ENCODE measurements at places on chromosomes 3 and 15.

DNA sequence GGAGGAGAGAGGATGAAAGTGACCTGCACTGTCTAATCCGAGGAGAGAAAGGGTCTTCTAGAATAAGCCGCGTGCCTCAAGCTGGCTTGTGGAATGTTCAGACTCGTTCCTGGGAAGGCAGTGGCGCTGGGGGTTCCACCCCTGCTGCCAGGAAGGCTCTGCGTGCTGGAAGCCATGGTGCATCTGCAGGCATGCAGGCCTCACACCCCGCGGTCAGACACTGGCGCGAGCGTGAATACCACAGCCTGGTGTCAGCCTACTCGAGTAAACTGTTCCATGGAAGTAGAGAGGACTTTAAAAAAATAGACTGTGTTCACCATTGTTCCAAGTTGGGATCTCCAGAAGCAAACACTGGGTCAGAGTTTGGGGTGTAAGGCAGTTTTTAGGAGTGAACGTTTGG lies 25.9 kb upstream of the GABRG3 start:
- no peak for DNase-seq

GRCh38 chr3:27596334-27596841 lies 112.2 kb upstream of the SLC4A7 start:
- peak; percentile 29 for DNase-seq

GRCh38 chr3:150484410-150484809 lies 61.9 kb downstream of the SERP1 start:
- DNase-seq: no peak

GRCh38 chr15:86840996-86841395 lies 761.3 kb downstream of the AGBL1 start:
- no peak for DNase-seq

- no peak for DNase-seq
Measured at GRCh38 chr3:17799312-17799711, 56.9 kb upstream of the TBC1D5 start.

DNA sequence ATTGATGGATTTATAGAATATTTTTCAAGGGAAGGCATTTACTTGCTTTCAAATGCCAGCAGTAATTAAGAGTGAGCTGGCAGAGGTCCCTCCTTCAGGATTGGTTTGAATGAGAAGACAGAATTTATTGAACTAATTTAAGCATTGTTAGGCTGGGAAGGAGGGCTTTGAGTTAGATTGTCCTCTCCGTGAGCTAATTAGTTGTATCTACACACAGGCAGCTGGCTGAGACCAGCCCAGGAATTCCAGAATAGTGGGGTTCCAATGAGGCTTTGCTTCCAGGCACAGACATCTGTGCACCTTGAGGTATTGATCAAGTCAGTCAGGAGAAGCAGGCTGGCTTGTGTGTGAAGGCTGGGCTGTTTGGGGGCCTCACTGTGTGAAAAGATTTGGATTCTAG lies 124.0 kb upstream of the WNT5A start:
- DNase-seq: no peak

GRCh38 chr15:71252044-71252739 lies 136.9 kb downstream of the THSD4 start:
- no peak for DNase-seq

DNA sequence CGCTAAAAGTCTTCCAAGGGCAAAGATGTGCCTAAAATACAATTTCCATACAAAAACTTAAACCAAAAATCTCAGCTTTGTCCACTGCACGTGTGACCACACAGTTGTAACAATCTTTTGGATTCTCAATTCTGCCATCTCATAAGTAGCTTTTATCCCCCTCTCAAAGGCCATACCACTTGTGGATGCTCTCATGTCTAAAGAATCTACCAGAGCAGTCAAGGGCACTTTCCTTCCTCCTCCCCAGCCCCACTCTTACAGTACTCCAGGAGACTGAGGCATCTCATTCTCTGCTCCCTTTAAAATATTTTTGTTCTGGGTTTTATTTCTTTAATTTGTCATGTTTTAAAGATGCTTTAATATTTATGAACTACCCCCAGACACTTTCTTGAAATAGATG lies 102.3 kb upstream of the PFN2 start:
- DNase-seq: no peak

GRCh38 chr3:158918451-158918850 lies 116.6 kb downstream of the MFSD1 start:
- DNase-seq: no peak

DNA sequence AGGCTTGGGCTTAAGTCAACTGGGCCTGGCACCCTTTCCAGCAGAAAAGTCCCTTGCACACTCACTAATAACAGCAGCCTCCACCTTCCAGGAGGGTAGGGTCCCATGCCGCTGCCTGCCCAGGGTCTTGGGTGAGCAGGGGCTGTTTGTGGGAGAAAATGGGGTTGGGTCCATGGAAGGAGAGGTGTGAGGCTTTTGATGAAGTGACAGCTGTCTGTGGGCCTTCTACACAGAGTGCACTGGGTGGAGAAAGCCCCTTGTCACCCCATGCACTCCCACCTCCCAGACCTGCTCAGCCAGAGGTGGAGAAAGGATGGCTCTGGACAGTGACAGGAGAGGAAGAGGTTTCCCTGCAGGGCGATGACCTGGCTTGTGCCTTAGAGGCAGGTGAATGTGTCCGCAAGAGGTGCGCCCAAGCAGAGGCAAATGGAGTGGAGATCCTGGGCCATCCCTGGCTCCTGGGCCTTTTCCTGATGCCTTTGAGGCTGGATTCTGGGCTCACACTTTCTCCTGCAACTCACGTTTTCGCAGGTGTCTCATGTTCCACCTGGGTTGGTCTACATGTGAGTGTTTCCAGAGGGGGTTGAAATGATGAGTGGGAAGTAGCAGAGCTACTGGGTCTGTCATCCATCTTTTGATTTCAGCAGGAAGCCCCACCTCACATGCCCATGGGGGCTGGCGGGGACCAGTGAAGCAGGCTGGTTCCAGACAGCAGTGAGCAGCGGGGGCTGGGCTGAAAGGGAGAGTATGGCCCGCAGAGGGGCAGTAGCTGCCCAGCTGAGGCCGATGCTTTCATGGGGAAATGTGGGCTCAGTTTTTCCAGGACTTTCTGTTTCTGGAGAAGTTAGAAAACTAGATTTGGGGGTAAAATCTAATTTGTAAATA lies 85.2 kb upstream of the PRR23E start:
- DNase-seq: no peak

DNA sequence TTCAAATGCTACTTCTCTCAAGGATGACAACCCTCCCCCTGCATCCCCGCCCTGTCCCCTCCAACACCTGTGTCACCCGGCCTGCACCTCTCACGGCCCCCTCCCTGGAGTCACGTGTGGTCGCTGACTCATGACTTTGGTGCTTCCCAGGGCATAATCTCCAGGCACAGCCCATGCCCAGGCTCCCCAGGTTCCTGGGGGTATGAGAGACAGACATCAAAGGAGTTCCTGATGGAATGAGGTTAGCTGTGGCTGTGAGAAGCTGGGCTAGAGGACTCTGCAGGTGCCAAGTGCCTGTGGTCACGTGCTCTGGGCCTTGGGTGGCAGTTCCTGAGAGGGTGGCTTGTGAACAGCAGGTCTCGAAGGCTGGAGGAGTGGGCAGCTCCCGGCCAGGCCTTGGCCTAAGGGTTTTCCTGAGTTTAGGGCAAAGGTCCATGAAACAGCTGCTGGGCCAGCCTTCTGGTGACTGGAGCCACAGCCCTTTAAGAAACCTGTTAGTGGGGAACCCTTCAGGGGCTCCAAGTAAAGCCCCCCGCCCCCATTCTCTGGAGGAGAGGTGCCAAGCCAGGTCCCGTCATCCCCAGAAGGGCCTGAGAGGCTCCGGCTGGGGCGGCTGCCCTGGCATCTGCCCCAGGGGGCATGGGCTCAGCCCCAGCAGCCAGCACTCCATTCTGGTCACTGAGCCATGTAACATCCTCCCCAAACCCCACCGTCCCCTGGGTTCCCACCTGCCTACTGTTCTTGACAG lies 230.0 kb downstream of the XXYLT1 start:
- no peak for DNase-seq

DNA sequence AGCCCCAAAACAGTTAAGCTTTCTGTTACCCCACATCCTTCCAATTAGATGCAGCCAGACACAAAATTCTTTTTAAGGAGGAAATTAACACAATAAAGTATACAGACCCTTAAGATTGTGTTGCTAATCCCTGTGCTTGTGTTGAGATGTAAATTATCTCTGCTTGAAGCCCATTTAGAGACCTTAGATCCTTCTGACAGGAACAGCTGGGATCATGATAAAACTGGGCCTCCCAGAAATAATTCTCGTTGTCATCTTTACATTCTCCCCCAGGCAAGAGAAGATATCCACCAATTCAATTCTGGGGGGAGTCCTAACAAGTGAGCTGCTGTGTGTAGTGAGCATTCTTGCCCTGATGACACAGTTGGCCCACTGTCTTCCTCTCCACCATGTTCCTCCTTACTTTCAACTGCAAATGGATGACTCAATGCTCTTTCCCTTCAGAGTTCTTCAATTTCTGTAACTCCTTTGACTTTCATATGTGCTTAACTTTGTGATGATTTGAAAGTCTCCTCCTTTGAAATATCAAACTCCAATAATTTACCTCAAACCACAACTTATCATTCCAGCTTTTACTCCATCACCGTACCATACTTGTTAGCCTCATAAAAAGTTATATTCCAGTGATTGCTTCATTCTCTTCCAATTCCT lies 186.6 kb downstream of the RAP2B start:
- no peak for DNase-seq

DNA sequence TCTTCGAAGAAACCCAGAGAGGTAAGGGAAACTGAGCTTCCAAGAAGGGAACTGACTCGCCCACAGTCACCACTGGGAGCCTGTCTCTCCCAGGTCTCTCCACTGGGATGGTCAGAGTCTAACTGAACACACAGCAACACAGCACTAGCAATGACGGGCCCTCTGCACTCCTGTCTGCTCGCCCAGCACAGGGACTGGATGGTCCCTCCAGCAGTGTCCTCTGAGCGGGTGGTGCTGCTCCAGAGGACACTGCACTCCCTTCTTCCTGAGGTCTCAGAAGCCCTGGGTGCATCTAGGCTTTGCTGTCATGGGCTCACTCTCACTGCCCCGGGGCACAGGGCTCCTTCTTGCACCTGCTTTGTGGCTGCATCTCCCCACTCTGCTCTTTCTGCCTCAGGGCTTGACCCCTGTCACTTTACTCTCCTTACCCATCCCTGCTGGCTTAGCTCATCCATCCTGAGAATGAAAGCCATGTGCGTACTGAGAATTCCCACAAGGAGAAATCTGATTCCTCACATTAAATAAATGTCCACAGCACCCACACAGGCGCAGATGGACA lies 356.6 kb downstream of the GABRG3 start:
- no peak for DNase-seq

- DNase-seq: no peak
Measured at GRCh38 chr3:177396733-177397132, 199.5 kb upstream of the TBL1XR1 start.

DNA sequence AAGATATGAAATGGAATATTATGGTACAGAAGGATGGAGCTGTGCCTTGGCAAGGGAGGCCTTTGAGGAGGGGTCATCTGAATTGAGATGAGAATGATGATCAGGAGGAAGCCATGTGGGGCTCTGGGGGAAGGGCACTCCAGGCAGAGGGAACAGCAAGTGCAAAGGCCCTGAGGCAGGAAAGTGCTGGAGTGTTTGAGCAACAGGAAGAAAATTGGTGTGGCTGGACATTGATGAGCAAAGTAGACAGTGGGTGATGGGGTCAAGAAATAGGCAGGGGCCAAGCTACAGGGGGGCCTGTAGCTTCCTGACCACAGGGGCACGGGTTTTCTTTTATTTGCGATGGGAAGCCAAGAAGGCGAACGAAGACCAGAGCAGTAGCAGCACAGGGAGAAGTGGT lies 3.3 kb upstream of the GP9 start:
- no peak for DNase-seq

GRCh38 chr3:156685198-156685597 lies 10.8 kb downstream of the TIPARP start:
- no peak for DNase-seq

GRCh38 chr15:24678485-24678884 lies 2.9 kb downstream of the NPAP1 start:
- no peak for DNase-seq

DNA sequence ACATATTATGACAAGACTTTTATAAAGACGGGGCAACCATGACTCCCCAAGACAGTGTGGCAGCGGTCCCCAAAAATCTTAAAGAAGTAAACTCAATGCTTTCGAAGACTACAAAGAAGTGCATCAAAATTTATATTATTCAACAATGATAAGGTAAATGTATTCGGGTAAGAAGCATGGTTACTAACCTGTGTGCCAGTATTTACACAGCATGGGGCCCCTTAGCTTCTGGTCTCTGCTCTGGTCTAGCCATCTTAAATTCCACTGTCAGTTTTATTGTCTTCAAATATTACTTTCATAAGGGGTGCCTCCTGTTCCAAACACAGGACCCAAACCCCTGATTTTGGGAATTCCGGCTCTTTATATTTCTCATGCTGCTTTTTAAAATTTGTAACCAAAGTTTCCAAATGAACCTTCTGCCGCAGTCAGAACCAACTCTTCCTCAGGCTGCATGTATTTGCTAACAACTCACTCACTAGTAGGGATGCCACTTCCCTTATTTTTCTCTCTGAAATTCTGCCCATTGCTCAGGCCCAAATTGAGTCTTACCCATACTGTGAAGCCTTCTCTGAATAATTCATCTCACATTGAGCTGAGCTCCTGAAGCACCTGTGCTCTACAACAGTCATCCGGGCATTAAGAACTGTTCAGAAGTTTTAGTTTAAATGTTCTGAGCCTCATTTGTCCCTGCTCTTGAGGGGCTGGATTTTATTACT lies 1.2 kb downstream of the TTC23 start:
- no peak for DNase-seq

DNA sequence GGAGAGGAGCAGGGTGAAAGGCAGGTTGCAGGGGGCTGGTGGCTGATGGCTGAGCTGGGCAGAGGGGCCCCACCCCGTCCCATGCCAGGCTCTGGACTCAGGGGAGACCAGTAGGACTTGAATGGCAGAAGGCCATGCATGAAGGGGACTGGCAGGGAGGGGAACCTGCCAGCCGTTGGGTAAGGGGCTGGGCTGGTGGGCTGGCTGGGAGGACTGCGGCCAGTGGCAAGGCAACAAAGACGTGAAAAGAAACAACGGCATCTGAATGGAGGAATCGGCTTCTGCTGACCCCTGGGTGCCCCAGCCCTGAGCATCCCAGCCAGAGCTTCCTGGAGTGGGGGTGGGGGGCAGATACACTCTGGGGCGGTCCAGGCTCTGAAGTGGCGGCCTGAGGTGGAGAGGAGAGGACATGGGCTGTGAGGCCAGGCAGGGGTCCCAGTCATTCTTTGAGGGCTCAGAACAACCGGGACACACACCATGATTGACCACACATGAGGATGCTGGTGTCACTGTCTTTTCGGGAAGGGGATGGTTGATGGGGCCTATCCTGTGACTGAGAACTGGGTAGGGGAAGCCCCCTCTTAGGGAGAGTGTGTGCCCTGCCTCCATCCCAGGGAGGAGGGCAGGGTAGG lies 11.7 kb downstream of the GLYCTK start:
- DNase-seq: no peak

Measured in CD4-positive, alpha-beta T cell treated with Interleukin-15 for 4 hours (primary cell).